ENCODE measurements at places on chromosomes 3 and 15.

DNA sequence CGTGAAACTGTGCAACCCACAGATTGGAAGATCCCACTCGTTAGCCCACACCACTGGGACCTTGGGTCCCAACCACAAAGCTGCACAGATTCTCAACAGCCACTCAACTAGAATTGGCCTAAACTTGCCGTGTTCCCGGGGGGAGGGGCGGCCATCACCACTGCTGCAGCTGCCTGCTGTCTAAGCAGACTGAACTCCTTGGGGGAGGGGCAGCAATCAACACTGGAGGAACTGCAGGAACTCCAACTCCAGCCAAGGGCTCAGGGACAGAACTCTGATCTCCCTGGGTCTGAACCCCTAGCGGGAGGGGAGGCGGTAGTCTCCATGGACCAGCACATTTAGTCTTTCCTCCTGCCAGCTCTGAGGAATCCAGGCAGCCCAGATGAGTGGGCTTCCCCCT lies 205.9 kb downstream of the RSL24D1 start:
- DNase-seq, result no peak

DNA sequence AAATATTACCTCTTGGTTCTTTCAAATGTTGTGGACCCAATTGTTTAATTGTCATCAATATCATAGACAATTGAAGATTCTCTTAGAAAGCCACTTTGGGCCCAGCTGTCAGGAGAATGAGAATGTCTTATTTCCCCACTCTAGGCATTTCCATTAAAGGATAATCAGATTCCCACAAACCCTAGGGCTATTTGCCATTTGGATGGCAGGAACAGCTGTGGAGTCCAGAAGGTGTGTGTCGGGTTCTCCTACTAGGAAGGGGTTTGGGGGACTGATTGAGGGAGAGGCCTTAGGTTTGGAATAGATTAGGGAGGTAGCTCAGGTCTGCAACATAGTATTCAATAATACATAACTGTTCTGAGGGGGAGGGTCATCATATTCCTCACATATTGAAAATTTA lies 35.2 kb upstream of the PLSCR5 start:
- no peak for DNase-seq

GRCh38 chr15:70051948-70052633 lies 45.6 kb downstream of the TLE3 start:
- no peak for DNase-seq

- no peak for DNase-seq
Measured at GRCh38 chr3:119628816-119629445, 31.2 kb downstream of the PLA1A start.

DNA sequence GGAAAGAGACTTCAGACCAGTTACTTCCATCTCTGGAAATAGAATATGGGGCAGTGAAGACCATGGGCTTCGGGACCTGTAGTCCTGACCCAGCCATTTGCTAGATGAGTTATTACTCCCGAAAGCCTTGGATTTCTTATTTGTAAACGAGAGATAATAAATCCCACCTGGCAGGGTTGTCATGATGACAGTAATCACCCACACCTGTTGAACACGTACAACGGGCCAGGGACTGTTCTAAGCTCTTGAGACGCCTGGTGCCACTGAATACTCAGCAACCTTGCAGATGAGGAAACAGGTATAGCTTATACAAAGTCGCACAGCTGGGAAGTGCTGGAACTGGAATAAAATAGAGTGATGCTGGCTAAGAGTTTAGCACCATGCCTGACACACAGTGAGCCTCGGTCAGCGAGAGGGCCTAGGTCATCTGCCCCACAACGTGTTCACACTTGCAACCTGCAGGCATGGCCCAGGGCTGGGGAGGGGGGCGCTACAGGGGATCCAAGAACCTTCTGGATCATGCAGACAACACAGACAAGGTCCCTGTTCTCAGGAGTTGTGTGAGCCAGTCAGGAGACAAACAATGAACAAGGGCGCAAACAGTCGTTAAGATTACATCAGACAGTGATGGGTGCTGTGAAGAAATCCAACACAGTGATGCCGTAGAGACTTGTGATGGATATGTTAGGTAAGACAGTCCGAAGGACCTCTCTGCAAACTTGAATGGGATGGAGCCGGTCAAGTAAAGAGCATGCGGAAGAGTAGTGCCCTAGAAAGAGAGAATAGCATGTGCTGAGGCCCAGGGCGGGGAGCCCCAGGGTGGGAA lies 89.2 kb downstream of the CORO2B start:
- no peak for DNase-seq

DNA sequence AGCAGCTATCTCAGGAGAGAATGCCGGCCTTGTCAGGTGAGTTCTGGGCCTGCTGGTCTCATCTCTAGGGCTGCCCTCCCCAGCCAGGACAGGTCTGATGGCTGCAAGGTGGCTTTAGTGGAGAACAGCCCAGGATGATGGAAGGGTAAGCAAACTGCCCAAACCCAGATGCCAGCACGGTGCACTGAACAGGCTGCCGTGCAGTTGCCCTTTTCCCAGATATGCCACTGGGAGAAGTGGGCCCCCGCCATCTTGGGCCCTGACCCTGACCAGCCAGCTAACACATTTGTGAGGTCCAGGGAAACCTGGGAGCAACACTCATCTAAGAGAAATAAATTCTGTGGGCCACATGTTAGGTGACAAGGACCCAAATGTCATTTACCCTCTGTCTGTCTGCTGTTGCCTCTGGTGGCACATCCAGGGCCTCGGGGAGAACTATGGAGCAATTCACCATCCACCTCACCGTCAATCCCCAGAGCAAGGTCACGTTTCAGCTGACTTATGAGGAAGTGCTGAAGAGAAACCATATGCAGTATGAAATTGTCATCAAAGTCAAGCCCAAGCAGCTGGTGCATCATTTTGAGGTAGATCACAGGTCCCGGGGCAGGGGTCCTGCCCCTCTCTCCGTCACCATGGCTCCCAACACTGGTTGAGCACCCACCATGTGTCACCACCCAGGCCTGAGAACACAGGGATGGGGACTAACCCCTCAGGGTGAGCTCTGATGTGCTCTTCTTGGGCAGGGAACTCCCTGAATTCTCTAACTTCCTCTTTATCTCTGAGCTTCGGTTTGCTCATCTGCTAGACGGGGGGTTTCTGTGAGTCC lies 1.8 kb downstream of the ITIH1 start:
- DNase-seq, result no peak

- no peak for DNase-seq
Measured at GRCh38 chr3:164655462-164655861, 422.8 kb downstream of the SI start.

DNA sequence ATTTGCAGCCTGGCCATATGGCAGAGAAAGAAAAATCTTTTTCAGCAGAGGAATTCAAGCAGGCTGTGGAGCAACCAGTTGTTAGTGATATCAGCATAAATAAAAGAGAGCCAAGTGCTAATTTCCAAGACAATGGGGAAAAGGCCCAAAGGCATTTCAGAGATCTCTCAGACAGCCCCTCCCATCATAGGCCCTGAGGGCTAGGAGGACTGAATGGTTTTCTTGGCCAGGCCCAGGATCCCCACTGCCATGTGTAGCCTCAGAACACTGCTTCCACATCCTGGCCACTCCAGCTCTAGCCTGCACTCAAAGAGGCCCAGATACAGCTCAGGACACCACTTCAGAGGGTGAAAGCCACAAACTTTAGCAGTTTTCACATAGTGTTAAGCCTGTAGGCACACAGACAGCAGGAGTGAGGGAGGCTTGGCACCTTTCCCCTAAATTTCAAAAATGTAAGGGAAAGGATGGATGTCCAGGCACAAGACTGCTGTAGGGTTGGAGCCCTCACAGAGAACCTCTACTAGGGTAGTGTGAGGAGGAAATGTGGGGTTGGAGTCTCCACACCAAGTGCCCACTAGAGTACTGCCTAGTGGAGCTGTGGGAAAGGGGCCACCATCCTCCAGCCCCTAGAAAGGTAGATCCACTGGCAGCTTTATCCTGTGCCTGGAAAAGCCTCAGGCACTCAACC lies 191.4 kb downstream of the TBL1XR1 start:
- DNase-seq, result no peak

DNA sequence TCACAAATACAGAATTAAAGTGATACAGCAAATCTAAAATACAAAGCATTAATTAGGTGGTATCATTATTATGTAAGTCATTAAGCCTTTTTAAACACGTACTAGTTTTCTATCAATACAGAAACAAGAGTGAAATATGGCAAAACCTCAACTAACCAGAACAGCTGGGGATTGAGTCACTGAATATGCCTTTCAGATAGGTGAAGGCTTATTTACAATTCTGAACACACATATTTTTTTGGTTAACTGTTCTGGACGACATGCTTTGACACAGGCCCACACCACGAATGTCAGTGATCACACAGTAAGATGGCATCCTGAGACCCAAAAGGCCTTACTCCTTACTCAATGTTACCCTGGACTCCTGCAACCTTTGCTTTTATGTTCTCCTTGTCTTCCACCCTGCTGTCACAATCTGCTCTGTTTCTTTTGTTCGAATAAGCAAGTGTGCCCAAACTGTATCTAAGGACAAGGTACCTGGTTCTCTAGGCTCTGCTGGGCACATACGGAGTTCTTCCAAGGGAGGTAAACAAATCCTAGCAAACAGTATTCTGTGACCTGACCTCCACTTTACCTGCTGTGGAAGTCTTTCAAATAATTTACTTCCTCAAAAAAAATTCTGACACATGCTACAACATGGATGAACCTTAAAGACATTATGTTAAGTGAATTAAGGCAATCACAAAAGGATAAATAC lies 7.0 kb downstream of the SFMBT1 start:
- no peak for DNase-seq

GRCh38 chr3:58422756-58423325 lies 10.8 kb downstream of the PDHB start:
- peak; percentile 32 for DNase-seq
